ENCODE measurements at places on chromosomes 7 and 10. TPM values are rescaled to one million over a fixed set of nuclear protein-coding genes. Genes with fewer than 3 reads are reported as not detected.

DNA sequence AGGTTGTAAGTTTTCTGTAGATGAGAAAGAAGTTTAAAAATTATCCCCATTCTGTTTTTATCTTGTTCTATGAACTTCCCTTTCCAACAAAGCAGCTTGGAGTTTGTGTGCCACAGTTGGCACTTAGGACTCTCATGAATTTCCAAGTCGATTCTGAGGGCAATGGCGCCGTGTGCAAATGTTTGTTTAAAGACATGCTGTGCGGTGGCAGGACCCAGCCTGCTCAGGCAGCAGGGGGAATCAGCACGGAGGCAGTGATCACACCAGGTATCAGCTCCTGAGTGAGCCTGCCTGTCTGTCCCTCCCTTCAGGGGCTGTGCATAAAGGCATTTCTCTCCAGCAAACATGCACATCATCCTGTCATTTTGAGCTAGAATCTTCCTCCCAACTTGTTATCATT, 109.8 kb upstream of the WDR11 start:
- DNase-seq, result no peak

GRCh38 chr10:72124989-72125388, 36.6 kb upstream of the SPOCK2 start:
- DNase-seq, result no peak

DNA sequence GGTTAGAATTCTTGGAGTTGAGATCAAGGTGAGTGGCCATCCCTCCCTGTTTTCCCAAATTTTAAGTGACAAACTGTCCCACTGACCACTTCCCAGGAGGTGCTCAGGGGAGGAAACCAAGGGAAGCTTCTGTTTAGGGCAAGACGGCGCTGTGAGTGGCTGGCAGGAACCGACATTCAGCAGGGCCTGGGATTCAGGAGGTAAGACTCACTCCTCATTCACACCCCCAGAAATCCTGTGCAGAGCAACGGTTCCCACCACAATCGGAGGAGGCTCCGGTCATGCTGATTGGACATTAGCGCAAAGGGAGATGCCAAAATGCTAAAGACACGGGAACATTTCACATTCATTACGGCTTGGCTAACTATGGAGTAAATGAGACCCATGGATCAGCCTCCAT, 200.9 kb downstream of the GRID1 start:
- no peak for DNase-seq

- no peak for DNase-seq
Measured at GRCh38 chr10:71354776-71355175, 35.7 kb downstream of the SLC29A3 start.

The KIAA1217 gene
- 0.62 TPM for total RNA-seq

The HYAL4 gene
- total RNA-seq, result not detected

The SERPINE1 gene
- 0.23 TPM for total RNA-seq

Data from activated T-helper 2 cell treated with anti-CD3 and anti-CD28 coated beads, Interferon-gamma antibody, Interleukin-2, Interleukin-4, amounts not matched to agents 10 μg/mL and 5 μg/mL and 100 μg/mL, durations not matched to agents 14 hours and 24 hours and 36 hours (primary cell).